ENCODE measurements at places on chromosomes 11 and 22.

DNA sequence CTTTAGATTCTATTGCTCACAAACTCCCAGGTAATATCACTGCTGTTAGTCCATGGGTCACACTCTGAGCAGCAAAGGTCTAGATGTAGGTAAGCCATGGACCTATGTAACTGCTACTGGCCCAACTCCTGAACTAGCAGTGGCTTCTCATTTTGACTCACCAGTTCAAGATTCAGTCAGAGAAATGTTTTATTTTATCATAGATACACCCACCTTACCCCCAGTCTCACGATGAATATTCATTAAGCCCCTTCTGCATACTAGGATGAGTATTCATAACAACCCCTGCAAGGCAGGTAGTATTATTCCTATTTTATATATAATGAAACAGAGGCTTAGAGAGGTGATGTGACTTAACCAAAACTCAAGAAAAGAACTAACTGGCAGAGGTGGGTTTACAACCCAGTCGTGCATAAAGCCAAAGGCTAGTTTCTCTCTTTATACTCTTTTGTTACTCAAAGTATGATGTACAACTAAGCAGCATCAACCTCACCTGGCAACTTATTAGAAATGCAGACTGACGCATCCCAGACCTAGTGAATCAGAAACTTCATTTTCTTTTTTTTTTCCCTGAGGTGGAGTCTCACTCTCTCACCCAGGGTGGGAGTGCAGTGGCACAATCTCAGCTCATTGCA is 957.6 kb upstream of the CCDC90B start:
- no peak for DNase-seq

- DNase-seq: no peak
Measured at GRCh38 chr11:127925475-127925874, 661.9 kb downstream of the ETS1 start.

DNA sequence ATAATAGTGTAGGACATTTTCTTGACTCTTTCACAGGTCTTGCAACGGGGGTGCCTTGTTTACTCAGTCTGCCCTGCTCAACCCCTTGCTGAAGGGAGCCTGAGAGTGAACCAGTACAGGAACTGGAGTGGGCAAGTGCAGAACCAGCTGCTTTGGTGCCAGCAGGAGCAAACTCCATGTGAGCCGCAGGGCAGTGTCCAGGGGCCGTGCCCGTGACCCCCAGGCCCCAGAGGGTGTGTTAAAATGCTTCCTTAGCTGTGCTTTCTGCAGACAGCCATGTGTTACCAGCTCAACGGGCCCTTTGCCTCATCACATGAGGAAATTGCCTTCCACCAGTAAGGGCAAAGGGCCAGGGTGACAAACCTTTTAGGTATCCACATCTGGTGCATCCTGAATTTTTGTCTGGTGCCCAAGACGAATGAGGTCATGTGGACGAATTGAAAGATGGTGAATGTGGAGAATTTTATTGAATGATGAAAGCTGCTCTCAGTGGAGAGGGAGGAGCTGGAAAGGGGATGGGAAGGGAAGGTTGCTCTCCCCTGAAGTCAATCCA is 53.6 kb upstream of the OR5D13 start:
- no peak for DNase-seq

DNA sequence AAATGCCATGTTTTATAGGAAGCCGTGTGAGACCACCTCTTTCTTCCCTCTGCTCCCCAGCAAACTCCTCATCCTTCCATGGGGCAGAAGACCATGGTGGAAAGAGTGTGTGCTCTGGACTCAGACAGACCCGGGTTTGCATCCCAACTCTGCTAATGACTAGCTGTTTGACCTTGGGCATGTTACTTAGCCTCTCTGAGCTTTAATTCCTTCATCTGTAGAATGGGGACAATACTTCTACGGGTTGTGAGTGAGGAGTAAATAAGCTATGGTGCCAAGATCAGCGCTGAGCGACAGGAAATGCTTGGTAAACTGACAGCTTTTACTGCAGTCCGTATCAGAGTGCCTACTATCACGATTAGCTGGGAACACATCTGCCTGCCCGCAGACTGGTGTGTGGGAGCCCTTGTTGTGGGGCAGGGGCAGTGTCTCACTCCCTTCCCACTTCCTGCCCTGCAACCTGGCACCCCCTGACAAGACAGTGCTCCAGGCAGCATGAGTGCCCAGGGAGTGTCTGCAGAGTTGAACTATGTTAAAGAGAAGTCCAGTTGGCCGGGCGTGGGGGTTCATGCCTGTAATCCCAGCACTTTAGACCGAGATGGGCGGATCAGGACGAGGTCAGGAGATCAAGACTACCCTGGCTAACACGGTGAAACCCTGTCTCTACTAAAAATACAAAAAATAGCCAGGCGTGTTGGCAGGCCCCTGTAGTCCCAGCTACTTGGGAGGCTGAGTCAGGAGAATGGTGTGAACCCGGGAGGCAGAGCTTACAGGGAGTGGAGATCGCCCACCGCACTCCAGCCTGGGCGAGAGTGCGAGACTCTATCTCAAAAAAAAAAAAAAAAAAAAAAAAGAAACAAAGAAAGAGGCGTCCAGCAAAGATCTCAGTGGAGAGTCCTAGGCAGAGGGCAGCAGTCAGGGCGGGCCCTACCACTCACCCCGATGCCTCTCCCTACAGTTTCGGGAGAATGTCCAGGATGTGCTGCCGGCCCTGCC is 2.2 kb downstream of the SEC14L2 start:
- DNase-seq: no peak

- no peak for DNase-seq
Measured at GRCh38 chr22:20430720-20431510, 6.7 kb downstream of the SCARF2 start.

DNA sequence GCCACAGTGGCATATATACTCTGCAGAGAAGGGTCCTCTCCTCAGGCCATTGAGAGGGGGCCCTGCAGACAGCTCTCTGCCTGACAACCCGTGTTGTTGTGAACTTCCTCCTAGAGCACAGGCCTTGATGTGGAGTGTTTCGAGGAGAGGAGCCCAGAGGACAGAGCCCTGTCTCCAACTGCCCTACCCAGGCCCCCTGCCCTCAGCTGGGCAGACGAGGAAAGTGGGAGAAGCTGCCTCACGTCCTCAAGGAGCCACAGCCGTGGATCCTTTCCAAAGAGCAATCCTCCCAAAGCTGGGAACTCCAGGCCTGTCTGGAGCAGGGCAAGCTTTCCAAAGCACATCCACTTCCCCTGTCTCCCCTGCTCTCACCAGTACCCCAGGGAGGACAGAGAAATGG is 10.7 kb downstream of the LMO1 start:
- no peak for DNase-seq

DNA sequence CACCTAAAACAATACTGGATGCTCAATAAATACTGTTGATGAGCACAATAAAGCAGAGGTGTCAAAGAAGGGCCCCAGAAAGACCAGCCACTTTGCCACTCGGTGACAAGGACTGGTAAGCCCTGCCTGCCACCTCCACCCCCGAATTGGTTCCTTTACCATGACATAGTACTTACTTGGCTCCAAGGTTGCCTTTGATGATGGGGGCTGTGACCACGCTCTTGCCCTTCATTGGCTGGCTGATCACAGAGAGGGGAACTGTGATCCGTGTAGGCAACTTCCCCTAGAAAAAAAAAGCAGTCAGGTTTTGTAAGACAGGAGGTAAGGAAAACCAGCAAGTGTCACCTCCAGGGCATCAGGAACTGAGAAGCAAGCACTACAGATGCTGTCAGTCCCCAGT is 29.7 kb downstream of the NFRKB start:
- DNase-seq: no peak

- no peak for DNase-seq
Measured at GRCh38 chr11:68928136-68928880, 24.6 kb downstream of the IGHMBP2 start.

DNA sequence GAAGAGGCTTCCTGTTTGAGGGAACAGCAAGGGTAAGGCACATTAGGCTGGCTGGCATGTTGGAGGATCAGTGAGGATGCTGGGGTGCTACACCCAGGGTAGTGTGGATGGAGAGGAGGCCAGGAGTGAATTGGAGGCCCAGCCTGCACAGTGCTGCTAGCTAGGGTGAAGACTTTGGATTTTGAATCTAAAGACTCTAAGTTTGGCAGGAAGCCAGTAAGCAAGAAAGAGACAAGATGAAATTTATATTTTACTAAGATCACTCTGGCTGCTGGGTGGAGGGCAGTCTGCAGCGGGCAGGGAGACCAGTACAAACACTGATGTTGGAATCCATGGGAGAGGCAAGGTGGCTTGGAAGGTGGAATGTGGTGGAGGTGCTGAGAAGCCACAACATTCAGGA is 43.6 kb downstream of the TSPAN18 start:
- no peak for DNase-seq

- no peak for DNase-seq
Measured at GRCh38 chr22:41245917-41246499, 5.3 kb upstream of the CHADL start.

- DNase-seq: no peak
Measured at GRCh38 chr11:103671143-103671651, 365.2 kb upstream of the DDI1 start.

DNA sequence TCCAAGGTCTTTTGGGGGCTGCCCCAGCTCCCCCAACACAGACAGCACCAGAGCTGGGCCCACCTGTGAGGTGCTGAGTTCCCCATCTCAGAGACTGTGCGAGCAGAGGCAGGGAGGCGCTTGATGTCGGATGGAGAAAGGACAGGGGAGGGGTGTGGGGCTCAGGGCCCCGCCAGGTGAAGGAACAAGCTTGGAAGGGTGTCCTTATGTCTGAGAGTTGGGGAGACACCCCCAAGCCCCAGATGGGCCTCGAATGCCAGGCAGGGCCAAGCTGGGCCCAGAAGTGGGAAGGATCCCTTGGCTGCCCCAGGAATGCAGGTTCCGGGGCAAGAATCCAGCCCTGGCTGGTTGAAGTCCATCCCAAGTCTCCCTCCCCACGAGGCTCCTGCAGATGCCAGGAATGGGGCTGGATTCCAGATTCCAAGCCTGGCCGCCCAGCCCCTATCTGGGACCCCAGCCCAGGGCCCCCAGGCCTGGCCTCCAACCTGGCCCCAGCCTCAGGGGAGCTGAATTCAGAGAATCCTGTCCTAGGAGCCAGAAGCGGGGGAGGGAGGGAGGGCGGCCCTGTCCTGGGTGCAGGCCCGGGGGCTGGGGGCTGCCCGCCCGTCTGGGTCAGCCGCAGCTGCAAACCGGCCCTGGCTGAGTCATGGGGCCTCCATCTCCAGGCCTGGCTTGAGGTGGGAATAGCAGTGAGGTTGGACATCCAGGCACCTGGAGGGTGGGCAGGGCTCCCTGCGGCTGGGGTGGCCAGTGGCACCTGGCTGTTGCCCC is 50.9 kb downstream of the CDKN1C start:
- no peak for DNase-seq

DNA sequence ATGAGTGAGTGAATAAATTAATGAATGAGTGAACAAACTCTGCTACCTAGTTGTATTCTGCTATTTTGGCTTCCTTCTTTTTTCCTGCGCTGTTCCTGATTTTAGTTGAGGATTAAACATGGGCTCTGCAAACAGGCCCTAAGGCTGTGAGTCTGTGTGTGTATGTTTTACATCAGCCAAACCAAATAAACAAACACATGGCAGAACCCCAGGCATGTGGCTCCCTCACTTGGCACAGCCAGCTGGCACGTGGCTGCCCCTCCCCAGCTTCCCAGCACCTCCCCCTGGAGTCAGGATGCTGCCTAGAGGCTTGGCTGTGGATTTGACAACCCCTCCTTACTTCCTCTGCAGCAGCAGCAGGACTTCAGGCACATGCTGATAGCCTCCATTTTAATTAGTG is 593.2 kb downstream of the INSC start:
- no peak for DNase-seq

DNA sequence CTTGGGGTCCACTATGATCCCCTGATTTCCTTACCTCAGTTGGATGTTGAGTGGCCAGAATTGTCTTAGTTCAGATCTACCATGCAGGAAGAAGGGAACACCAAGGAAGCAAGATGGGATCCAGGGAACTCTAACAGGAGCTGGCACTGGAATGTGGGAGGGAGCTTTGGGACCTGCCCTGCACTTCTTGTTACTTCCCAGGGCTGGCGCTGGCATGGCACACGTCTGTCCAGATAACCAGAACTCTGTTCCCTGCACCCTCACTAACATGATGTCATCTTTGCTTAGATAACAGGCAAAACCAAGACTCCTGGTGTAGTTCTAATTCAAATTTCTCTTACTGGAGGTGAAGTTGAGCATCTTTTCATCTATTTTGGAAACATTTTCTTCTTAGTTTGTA is 550.0 kb downstream of the MN1 start:
- DNase-seq: no peak

GRCh38 chr11:57644748-57645688 is 4.7 kb downstream of the YPEL4 start:
- DNase-seq: peak; percentile 72

DNA sequence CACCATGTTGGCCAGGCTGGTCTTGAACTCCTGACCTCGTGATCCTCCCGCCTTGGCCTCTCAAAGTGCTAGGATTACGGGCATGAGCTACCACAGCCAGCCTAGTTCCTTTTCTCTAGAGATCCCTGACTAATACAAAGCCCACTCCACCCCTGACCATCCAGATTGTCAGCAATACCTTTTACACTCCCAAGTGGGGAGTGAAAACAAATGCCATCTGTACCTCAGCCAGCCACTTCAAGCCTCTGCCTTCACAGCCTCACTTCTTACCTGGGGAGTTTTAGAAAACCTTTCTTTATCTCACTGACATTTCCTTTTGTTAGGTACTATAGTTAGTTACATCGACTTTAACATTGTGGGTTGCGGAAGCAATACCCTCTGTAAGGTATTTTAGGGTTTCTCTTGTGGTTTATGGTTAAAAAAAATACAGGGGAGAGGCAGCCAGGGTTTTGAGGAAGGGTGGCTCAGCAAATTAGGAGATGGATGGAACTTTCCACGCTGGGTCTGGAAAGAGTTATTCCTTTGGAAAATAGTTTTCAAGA is 8.9 kb downstream of the TOM1 start:
- DNase-seq: no peak

DNA sequence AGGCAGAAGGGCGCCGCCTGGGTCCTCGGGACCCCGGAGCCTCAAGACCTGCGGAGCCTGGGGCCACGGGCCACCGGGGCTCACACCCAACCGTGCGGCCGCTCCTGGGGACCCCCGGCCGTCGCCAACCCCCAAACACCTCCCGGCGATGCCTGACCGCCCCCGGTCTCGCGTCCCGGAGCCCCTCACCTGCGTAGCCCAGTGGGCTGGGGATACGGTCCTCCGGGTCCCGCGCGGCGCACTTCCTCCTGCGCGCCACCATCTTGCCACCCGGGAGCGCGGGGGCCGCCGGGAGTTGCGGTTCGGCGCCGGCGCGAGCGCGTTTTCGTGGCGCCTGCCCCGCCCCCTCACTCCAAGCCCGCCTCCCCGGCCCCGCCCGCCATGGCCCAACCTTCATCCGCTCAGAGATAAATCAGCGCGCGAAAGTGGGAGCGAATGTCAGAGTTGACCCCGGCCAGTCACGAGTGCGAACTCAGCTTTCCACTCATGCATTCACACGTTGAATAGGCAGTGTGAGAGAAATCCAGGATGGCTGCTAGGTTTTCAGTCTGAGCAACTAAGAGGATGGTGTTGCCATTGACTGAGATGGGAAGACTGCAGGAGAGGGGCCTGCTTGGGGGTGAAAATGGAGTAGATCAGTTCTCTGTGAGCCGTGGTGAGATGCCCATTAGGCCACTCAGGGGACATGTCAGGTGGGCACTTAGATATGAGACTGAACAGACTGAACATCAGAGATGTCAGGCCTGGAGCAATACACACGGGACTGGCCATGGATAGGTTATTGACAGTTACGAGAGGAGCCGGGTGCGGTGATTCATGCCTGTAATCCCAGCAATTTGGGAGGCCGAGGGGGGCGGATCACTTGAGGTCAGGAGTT is at the start of gene RRP7A:
TSS of gene RRP7A (minus strand) at position 272 of the 877 bp plus-strand sequence. CDS start at position 262, 10 bp downstream.
- peak; percentile 70 for DNase-seq

Data from activated naive CD4-positive, alpha-beta T cell (primary cell).